LoVo (cell line): ENCODE measurements at places on chromosomes 16 and 17.

GRCh38 chr16:17302214-17302613, 168.5 kb downstream of the XYLT1 start:
- no peak for DNase-seq

GRCh38 chr16:75640598-75640997, 6.9 kb downstream of the KARS1 start:
- no peak for DNase-seq

GRCh38 chr17:10420811-10421210, 939 bp downstream of the MYH8 start:
- no peak for DNase-seq

- DNase-seq: no peak
These were observed 12.2 kb downstream of the GNGT2 start for GRCh38 chr17:49198211-49198610.

DNA sequence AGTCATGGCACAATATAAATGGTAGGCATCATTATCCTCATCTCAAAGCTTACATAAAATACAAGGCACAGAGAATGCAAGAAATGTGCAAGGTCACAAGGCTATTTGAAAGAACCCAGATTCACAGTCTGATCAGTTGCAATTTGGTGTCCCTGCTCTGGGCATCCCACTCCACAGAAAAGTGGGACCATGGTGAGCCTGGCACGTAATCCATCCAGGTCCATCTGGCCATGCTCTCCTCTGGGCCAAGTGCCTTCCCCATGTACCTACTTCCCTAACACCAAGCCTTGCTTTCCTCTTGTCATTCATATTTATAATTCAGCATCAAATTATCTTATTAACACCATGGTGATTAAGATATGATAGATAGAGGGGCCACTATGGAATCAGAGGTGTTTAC, 390.0 kb downstream of the CDH11 start:
- DNase-seq: no peak

GRCh38 chr17:66720027-66720426, 114.9 kb upstream of the CACNG5 start:
- DNase-seq: no peak

- DNase-seq: peak; percentile 93
These were observed at the start of gene SUMO2 for GRCh38 chr17:75182569-75183436. Gene SUMO2, minus strand, starts transcription at chr17:75182959. Its CDS starts 125 bp downstream, at chr17:75182834.

DNA sequence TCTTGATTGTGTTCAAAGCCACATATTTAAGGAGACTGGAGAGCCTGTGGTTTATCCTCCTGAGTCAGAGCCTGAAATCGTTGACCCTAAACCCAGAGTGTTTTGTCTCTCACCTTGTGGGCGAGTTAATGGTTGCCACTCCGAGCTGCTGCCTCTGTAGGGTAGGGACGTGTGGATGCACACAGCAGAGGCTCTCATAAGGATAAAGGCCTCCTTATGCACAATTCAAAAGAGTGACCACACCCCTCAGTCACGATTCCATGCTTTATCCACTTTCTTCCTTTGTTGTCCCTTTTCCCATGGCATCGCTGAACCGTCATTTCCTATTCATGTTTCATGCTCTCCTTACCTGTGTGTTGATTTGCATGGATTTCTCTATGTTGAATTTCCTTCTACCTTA, 805.0 kb upstream of the RBFOX1 start:
- DNase-seq: no peak

DNA sequence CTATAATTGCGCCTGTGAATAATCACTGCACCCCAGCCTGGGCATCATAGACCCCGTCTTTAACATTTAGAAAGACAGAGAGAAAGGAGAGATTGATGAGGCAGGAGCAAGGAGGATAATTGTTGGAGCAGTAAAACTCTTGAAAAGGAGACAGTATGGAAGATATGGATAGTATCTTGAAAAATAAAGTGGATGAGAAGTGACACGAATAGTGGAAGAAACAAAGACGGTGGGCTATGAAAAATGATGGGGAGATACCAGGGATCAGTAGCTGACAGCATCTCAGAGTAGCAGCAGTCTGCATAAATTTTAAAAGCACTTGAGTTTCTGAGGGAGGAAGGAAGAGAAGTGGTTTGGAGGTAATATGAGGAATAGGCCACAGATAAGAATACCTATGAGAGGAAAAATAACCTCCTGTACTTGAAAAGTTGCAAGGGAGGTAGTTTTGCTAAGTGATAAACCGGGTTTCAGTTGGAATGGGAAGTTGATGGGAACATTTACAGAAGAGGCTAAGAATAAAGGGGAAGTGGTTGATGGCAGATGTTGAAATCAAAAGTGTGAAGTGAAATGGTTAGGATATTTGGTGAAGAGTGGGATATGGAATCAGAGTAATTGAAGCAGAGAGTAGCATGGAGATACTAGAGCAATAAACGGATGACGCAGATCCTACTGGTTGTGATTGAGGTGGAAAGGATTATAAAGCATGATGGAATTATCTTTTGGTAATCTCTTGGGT, 1.8 kb upstream of the PPM1D start:
- no peak for DNase-seq

GRCh38 chr17:47981462-47981861, 10.5 kb downstream of the CDK5RAP3 start:
- no peak for DNase-seq
